Neural crest cell (in vitro differentiated cells): ENCODE measurements at places on chromosomes 1 and 21. TPM values are rescaled to one million over a fixed set of nuclear protein-coding genes. Genes with fewer than 3 reads are reported as not detected.
A peak's percentile ranks its signal among the peaks of the same experiment; 100 is the strongest.

AXDND1 gene
- total RNA-seq: 0.64 and 0.86 TPM in 2 replicates

TMEM52 gene
- total RNA-seq: 3.7 and 4.6 TPM in 2 replicates

PEA15 gene
- total RNA-seq: 113 and 117 TPM in 2 replicates

PROK1 gene
- total RNA-seq: not detected in 2 replicates

ZNF648 gene
- total RNA-seq: 0.61 and 0.77 TPM in 2 replicates

DNA sequence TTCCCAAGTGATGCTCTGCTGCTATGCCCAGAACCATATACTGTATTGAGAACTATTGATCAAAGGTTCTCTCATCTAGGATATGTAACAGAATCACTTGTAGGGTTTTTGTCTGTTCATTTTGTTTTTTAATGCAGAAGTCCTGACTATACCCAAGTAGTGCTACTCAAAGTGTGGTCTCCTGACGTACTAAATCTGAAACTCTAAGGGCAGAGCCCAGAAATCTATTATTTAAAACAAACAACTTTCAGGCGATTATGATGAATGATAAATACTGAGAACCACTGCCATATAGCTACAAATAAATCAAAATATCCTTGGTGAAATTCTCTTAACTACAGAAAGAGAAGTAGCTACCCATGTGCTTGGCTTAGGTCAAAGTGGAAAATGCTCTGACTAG lies 10.1 kb downstream of the ZZZ3 start:
- H3K36me3 ChIP-seq: no peaks in the 10 kb centered on the region
- H3K27ac ChIP-seq: no peak overlapping the region
- peaks cover 39% of the 10 kb centered on the region for H3K4me1 ChIP-seq
- no peak for DNase-seq
- no peak overlapping the region for H3K4me3 ChIP-seq

GRCh38 chr21:32413015-32413504 lies 554 bp downstream of the EVA1C start:
- no peak for DNase-seq
- no peaks in the 10 kb centered on the region for H3K36me3 ChIP-seq
- peaks cover 30% of the 10 kb centered on the region for H3K4me1 ChIP-seq
- peak overlapping the region; percentile 82 for H3K4me3 ChIP-seq

DNA sequence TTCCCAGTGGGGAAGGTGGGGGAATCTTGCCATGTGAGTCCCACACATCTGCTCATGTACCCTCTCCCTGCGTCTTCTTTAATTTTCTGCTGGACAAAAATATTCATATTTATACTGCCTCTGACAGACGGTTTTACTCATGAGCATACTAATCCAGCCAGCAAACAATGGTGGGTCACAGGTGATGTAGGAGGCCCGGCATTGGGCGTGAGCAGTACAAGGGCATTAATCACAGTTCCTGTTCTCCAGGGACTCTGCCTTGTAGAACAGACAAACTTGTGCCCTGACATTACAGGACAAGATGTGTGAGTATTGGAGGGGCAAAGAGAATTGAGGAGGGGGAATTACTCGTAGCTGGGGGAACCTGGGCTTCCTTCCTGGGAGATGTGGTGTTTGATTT lies 25.0 kb downstream of the MTARC1 start:
- no peak for DNase-seq
- peaks cover 9% of the 10 kb centered on the region for H3K4me1 ChIP-seq
- H3K4me3 ChIP-seq: no peak overlapping the region
- H3K27ac ChIP-seq: no peak overlapping the region
- peaks cover 27% of the 10 kb centered on the region for H3K36me3 ChIP-seq

GRCh38 chr1:203300441-203301330 lies 4.6 kb upstream of the BTG2 start:
- H3K4me3 ChIP-seq: no peak overlapping the region
- H3K27me3 ChIP-seq: peaks cover 7% of the 10 kb centered on the region
- DNase-seq: no peak
- no peak overlapping the region for H3K27ac ChIP-seq
- no peaks in the 10 kb centered on the region for H3K36me3 ChIP-seq
- peaks cover 17% of the 10 kb centered on the region for H3K4me1 ChIP-seq

- peaks cover 5% of the 10 kb centered on the region for H3K36me3 ChIP-seq
- H3K4me1 ChIP-seq: peaks cover 60% of the 10 kb centered on the region
- no peak for DNase-seq
These were observed 271.1 kb downstream of the PTPRC start for GRCh38 chr1:198909973-198910372.

GRCh38 chr1:184583849-184584248 lies 170.8 kb downstream of the EDEM3 start:
- H3K27ac ChIP-seq: no peak overlapping the region
- H3K4me3 ChIP-seq: no peak overlapping the region

DNA sequence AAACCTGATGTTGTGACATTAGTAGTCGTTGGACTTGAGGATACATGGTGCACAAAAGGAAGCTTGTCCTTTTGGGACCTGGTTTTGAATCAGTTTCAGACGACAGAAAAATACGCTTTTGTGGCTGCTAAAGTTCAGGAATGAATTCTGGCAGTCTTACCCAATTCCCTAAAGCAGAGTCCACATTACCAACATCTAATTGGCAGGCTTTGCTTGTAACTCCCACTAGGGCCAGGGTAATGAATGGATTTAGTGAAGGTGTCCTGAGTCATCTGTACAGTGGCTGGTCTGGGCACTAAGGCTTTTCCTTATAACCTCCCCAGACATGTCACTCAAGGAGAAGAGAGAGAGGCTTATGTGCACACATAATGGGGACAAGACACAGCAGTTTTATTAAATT lies 66.2 kb upstream of the RNPC3 start:
- no peak overlapping the region for H3K4me3 ChIP-seq
- H3K36me3 ChIP-seq: no peaks in the 10 kb centered on the region
- DNase-seq: no peak
- no peaks in the 10 kb centered on the region for H3K27me3 ChIP-seq
- peaks cover 30% of the 10 kb centered on the region for H3K4me1 ChIP-seq

DNA sequence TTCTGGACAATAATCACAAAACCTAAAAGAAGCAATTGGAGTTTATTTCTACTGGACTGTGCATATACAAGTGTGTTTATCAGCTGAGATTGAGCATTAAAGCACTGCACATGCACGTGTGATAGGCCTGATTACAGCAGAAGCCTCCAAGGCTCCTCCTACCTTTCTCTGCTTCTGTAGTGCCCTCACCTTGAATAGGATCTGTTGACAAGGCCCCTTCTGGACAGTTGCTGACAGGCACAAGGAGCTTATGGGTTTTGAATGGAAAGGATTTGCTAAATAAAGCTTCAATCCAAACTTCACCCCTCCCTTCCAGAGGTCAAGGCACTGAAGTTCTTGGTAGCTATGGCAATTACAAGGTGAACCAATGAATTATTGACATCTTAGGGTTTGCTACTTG lies 7.9 kb upstream of the SGIP1 start:
- no peak overlapping the region for H3K4me3 ChIP-seq
- peaks cover under 1% of the 10 kb centered on the region for H3K27me3 ChIP-seq
- H3K27ac ChIP-seq: no peak overlapping the region
- no peaks in the 10 kb centered on the region for H3K36me3 ChIP-seq
